Activated CD4-positive, alpha-beta T cell treated with anti-CD3 and anti-CD28 coated beads, Interleukin-2, amount 10 ng/mL, durations not matched to agents 24 days and 14 days (primary cell): ENCODE measurements at places on chromosomes 11 and 22.

DNA sequence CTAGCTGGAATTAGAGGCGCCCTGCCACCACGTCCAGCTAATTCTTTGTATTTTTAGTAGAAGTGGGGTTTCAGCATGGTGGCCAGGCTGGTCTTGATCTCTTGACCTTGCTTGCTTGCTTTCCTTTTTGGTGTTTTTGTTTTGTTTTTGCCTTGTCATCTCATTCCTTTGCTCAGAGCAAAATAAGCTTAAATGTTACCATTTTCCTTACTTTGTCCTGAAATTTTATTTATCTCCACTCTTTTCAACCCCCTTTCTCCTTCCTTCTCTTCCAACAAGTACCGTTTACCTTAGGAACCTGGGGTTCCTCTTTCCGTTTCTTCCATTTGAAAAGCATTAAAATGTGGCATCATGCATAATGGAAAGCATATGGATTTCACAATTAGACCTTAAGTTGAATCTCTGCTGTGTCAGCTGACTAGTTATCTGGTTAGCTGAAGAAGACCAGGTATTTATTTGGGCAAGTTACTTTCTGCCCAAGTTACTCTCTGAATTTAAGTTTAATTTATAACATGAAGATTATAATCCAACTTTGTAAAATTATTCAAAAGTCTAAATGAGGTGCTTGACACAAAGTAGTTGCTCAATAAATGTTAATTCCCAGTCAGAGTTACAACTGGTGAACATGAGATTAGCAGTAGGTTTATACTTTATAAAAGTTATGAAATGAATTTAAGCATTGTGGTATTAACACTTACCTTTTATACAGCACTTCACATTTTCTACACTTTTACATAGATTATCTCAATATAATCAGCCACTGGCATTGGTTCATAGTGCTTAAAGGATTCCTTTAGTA lies 69.7 kb downstream of the PRMT3 start:
- peaks cover 10% of the 10 kb centered on the region for H3K36me3 ChIP-seq
- H3K4me1 ChIP-seq = no peaks in the 10 kb centered on the region
- H3K27me3 ChIP-seq = no peaks in the 10 kb centered on the region
- no peak overlapping the region for H3K4me3 ChIP-seq

GRCh38 chr11:67640021-67640757 lies 626 bp upstream of the TBX10 start:
- peaks cover 3% of the 10 kb centered on the region for H3K4me1 ChIP-seq
- H3K4me3 ChIP-seq = no peak overlapping the region
- no peaks in the 10 kb centered on the region for H3K27me3 ChIP-seq
- no peak overlapping the region for H3K27ac ChIP-seq
- DNase-seq = peak; percentile 87

- no peaks in the 10 kb centered on the region for H3K4me1 ChIP-seq
- H3K36me3 ChIP-seq = no peaks in the 10 kb centered on the region
- no peak overlapping the region for H3K4me3 ChIP-seq
- peaks cover 2% of the 10 kb centered on the region for H3K27me3 ChIP-seq
- DNase-seq = no peak
- no peak overlapping the region for H3K27ac ChIP-seq
These were observed 113.8 kb downstream of the CADM1 start for GRCh38 chr11:115390441-115390840.

- H3K27me3 ChIP-seq = peaks cover 29% of the 10 kb centered on the region
- no peaks in the 10 kb centered on the region for H3K36me3 ChIP-seq
- no peak for DNase-seq
- H3K4me3 ChIP-seq = no peak overlapping the region
- H3K27ac ChIP-seq = no peak overlapping the region
These were observed 9.7 kb downstream of the MMP3 start for GRCh38 chr11:102833731-102834130.

- H3K4me1 ChIP-seq = no peaks in the 10 kb centered on the region
- H3K4me3 ChIP-seq = no peak overlapping the region
- no peaks in the 10 kb centered on the region for H3K36me3 ChIP-seq
- no peak overlapping the region for H3K27ac ChIP-seq
- no peak for DNase-seq
These were observed 30.4 kb downstream of the ADAMTS15 start for GRCh38 chr11:130478881-130479280.

- H3K4me1 ChIP-seq = no peaks in the 10 kb centered on the region
- DNase-seq = no peak
- H3K36me3 ChIP-seq = no peaks in the 10 kb centered on the region
- H3K27ac ChIP-seq = no peak overlapping the region
These were observed 78.8 kb upstream of the RCN1 start for GRCh38 chr11:32012049-32012448.

GRCh38 chr11:8386134-8386864 lies 122.6 kb upstream of the LMO1 start:
- no peak overlapping the region for H3K4me3 ChIP-seq
- DNase-seq = no peak
- no peaks in the 10 kb centered on the region for H3K27me3 ChIP-seq
- H3K36me3 ChIP-seq = no peaks in the 10 kb centered on the region

DNA sequence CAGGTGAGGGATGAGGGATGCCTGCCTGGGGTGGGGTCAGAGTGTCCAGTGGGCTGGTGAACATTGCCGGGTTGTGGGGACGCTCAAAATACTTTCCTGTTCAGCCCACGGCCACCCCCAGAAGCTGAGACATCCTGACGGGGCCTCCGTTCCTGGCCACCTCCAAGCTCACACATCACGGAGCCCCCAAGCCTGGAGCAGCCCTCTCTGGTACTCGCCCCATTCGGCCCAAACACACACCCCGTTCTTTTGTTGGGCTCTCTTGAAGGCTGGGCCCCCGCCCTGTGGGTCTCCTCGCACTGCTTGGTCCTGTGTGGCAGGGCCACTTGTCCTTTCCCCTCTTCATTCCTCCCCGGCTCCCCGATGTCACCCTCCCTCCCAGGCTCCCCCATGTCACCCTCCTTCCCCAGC lies 442.6 kb downstream of the TBC1D22A start:
- DNase-seq = no peak
- no peaks in the 10 kb centered on the region for H3K36me3 ChIP-seq
- H3K4me1 ChIP-seq = no peaks in the 10 kb centered on the region
- no peak overlapping the region for H3K27ac ChIP-seq

DNA sequence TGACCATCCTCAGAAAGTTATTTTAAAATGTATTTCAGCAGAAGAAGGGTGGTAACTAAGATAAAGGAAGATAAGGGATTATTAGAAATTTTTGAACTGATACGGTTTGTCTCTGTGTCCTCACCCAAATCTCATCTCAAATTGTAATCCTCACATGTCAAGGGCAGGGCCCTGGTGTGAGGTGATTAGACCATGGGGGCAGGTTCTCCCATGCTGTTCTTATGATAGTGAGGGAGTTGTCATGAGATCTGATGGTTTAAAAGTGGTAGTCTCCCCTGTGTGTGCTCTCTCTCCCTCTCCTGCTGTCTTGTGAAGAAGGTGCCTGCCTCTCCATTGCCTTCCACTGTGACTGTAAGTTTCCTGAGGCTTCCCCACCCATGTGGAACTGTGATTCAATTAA lies 36.1 kb downstream of the CYP2R1 start:
- peaks cover 12% of the 10 kb centered on the region for H3K4me1 ChIP-seq
- no peak for DNase-seq
- H3K36me3 ChIP-seq = peaks cover 67% of the 10 kb centered on the region
- no peaks in the 10 kb centered on the region for H3K27me3 ChIP-seq

DNA sequence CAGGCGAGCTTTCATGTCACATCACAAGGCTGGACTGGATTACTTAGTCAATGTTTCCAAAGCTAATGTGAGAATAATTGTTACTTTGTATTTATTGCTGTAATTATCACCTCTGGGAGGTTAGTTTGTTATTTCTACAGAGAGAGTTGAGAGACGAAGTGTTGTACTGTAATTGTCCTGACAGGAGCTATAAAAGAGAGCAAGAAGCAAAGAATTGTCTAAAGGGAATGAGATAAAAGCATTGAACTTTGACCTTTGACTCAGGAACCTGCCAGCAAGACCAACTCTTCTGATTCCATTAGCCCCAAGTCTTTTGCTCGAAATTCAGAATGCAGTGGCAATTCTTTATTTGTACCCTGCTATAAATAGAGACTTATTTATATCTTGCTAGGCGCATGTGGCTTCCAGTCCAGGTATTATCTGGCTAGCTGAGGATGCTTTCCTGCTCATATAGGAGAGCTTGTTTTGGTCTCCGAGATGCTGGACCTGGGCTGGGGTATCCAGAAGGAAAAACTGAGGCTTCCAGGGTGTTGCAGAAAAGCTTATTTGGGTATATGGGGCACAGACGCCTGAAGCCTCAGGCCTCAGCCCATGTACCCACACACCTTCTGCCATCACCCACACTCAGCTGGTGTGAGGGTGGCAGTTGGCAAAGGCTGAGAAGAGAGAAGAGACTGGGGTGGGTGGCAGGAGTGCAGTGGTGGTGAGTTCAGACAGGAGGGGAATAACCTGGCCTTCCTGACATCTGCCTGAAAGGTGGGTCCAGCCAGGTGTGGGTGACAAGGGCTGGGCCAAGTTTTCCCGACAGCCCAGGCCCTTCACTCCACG lies 40.7 kb downstream of the SYT13 start:
- H3K36me3 ChIP-seq = no peaks in the 10 kb centered on the region
- peaks cover 2% of the 10 kb centered on the region for H3K4me1 ChIP-seq
- no peak overlapping the region for H3K27ac ChIP-seq
- H3K27me3 ChIP-seq = peaks cover 2% of the 10 kb centered on the region
- no peak overlapping the region for H3K4me3 ChIP-seq

GRCh38 chr11:64244966-64245365 lies 1.8 kb downstream of the PPP1R14B start:
- no peak for DNase-seq
- H3K4me3 ChIP-seq = peak overlapping the region; percentile 90
- no peaks in the 10 kb centered on the region for H3K27me3 ChIP-seq

- no peak for DNase-seq
- no peak overlapping the region for H3K4me3 ChIP-seq
- H3K27me3 ChIP-seq = peaks cover 6% of the 10 kb centered on the region
- no peak overlapping the region for H3K27ac ChIP-seq
- H3K4me1 ChIP-seq = no peaks in the 10 kb centered on the region
- H3K36me3 ChIP-seq = no peaks in the 10 kb centered on the region
These were observed 68.6 kb downstream of the SYT9 start for GRCh38 chr11:7320306-7320705.

DNA sequence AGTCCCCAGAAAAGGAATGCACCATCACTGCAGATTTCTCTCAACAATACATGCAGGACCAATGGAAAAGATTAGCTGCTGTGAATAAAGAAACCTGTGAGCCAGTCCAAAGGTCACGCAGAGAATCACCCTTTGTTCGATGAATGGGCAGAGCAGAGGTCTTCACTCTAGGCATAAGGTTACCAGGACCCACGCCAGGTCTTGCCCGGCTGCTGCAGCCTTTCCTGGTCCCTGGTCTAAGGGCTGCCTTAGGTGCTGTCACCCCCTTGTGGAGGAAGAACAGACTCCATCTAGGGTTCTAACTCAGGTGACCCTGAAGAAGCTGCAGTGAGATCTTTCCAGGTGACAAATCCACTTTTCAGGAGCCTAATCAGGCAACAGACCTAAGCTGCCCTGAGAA lies 29.0 kb upstream of the NAP1L4 start:
- peaks cover 34% of the 10 kb centered on the region for H3K4me1 ChIP-seq
- no peak overlapping the region for H3K27ac ChIP-seq
- H3K36me3 ChIP-seq = peaks cover 60% of the 10 kb centered on the region
- H3K27me3 ChIP-seq = no peaks in the 10 kb centered on the region
- no peak overlapping the region for H3K4me3 ChIP-seq

DNA sequence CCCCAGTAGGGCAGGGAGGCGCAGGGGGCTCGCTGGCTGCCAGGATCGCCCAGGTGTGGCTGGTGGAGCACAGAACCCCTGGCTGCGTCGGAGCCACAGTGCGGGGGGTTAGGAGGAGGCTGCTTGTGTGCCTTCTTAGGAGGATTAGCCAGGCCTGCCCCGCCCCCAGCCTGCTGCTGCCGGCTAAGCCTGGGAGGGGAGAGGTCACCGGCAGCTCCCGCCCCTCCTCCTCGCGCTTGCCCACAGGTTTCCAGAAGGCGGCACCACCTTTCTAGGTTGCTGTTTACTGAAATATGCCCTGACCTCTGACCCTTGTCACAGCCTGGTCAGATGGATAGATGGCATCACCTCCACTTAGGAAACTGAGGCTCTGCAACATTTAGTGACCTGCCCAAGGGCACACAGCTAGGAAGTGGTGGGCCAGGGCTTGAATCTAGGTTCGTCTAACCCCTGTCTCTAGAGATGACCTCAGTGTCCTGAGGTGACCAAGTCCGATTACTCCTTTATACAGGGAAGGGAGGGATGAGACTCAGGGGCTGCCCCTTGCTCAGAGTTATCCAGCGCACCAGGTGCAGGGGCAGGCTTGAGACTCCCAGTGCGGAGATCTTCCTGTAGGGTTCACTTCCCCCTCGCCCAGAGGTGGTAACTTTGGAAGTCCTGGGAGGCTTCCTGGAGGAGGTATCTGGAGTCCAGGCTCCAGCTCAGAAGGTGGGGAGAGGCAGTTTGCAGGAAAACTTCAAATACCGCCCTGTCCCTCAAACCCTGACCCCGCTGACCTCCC lies 44.0 kb downstream of the MYO7A start:
- H3K4me1 ChIP-seq = no peaks in the 10 kb centered on the region
- no peaks in the 10 kb centered on the region for H3K27me3 ChIP-seq
- no peak overlapping the region for H3K27ac ChIP-seq
- no peaks in the 10 kb centered on the region for H3K36me3 ChIP-seq

- H3K4me1 ChIP-seq = no peaks in the 10 kb centered on the region
- H3K4me3 ChIP-seq = no peak overlapping the region
- H3K27ac ChIP-seq = no peak overlapping the region
- H3K36me3 ChIP-seq = no peaks in the 10 kb centered on the region
- H3K27me3 ChIP-seq = no peaks in the 10 kb centered on the region
These were observed 1026.6 kb downstream of the BRD1 start for GRCh38 chr22:48800886-48801607.

GRCh38 chr11:30244265-30244664 lies 13.5 kb downstream of the FSHB start:
- H3K4me3 ChIP-seq = no peak overlapping the region
- H3K36me3 ChIP-seq = no peaks in the 10 kb centered on the region
- DNase-seq = no peak
- H3K4me1 ChIP-seq = no peaks in the 10 kb centered on the region
- peaks cover 3% of the 10 kb centered on the region for H3K27me3 ChIP-seq

DNA sequence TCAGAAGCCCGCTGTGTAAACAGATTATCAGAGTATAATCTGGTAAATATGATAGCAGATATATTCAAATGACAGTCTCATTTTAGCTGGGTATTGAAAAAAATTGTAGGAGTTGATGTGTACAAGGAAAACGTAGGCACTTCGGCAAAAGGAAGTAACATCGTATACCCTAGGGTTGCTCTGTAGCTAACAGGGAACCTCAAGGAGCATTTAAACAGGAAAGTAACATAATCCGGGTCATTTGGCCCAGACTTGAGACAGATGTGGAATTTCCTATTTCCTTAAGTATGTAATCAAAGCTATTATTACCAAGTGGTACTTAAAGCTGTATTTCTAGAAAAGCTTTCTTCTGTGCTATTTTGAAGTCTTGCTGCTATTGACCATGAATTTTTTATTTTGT lies 215.6 kb downstream of the DDX10 start:
- no peaks in the 10 kb centered on the region for H3K27me3 ChIP-seq
- H3K4me1 ChIP-seq = peaks cover 2% of the 10 kb centered on the region
- H3K36me3 ChIP-seq = no peaks in the 10 kb centered on the region
- no peak for DNase-seq
- H3K27ac ChIP-seq = no peak overlapping the region

GRCh38 chr11:58433638-58434203 lies 5.8 kb upstream of the OR5B2 start:
- H3K4me1 ChIP-seq = no peaks in the 10 kb centered on the region
- H3K36me3 ChIP-seq = no peaks in the 10 kb centered on the region
- H3K27me3 ChIP-seq = peaks cover 11% of the 10 kb centered on the region
- H3K4me3 ChIP-seq = no peak overlapping the region
- no peak for DNase-seq

- no peak for DNase-seq
- H3K27me3 ChIP-seq = no peaks in the 10 kb centered on the region
- H3K27ac ChIP-seq = no peak overlapping the region
- peaks cover 3% of the 10 kb centered on the region for H3K36me3 ChIP-seq
- H3K4me1 ChIP-seq = peaks cover 23% of the 10 kb centered on the region
- no peak overlapping the region for H3K4me3 ChIP-seq
These were observed 28.0 kb downstream of the MYEOV start for GRCh38 chr11:69321877-69322361.
